Uterus (tissue), 4 donors: ENCODE measurements at places on chromosomes 11 and 22. TPM values are rescaled to one million over a fixed set of nuclear protein-coding genes. Genes with fewer than 3 reads are reported as not detected.

The KCNE3 gene
- 10.0 TPM for total RNA-seq

The SLC36A4 gene
- total RNA-seq: 31.9 TPM

The RIC3 gene
- total RNA-seq: 27.9 TPM

The OR2D2 gene
- not detected for total RNA-seq

- H3K27ac ChIP-seq: no peak overlapping the region
- no peaks in the 10 kb centered on the region for H3K27me3 ChIP-seq
- no peaks in the 10 kb centered on the region for H3K4me1 ChIP-seq
- no peak overlapping the region for H3K4me3 ChIP-seq
- DNase-seq: no peak
Observed at GRCh38 chr11:122271137-122271536, 155.1 kb upstream of the BLID start.

GRCh38 chr11:118703563-118704106 lies 24.2 kb upstream of the TREH start:
- no peaks in the 10 kb centered on the region for H3K27me3 ChIP-seq
- no peaks in the 10 kb centered on the region for H3K36me3 ChIP-seq
- no peak for DNase-seq
- no peak overlapping the region for H3K4me3 ChIP-seq

GRCh38 chr22:29726512-29727130 lies 6.8 kb downstream of the CABP7 start:
- no peak for DNase-seq
- no peak overlapping the region for H3K27ac ChIP-seq
- no peak overlapping the region for H3K4me3 ChIP-seq
- no peaks in the 10 kb centered on the region for H3K4me1 ChIP-seq
- H3K36me3 ChIP-seq: no peaks in the 10 kb centered on the region

DNA sequence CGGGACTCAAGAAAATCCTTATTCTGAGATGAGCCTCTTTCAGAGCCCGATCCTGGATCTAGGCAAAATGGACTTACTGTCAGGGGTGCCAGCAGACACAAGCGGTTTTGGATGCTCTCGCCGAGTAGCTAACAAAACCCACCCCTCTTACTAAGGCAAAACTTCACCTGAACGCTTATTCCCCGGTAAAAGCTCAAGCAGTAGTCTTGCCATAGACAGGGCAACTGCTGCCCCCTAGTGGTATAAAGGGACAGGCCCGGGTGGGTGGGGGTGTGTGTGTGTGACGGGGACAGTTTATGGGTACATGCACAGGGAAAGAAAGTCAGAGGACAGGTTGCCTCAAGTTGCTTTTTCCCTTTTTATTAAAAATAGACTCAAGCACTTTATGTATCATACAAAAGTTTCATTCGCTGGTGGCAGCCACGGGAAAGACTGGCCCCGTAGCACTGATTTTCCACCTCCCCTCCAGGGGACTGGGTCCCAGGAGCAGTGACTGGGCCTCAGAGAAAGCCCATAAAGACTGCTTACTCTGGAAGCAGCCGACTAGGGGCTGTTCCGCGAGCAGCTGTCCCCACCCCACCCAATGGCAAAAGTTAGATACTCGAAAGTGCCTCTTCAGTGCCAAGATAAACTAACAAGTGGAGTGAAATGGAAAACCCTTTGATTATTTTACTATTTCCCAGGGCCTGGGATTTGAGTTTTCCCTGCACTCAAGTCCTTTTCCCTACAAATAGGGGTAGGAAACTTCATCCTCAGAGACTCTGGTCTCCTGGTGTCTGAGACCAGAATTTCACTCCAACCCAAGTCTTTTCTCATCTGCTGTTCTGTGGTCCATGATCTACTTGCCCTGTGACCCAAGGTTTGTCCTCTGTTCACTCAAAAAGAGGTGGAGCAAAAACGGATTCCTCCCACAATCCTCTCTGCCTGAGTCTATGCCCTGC lies 4.7 kb downstream of the YPEL4 start:
- peaks cover 32% of the 10 kb centered on the region for H3K4me1 ChIP-seq
- H3K4me3 ChIP-seq: no peak overlapping the region
- H3K27ac ChIP-seq: peak overlapping the region; percentile 56
- no peaks in the 10 kb centered on the region for H3K36me3 ChIP-seq
- H3K27me3 ChIP-seq: no peaks in the 10 kb centered on the region

DNA sequence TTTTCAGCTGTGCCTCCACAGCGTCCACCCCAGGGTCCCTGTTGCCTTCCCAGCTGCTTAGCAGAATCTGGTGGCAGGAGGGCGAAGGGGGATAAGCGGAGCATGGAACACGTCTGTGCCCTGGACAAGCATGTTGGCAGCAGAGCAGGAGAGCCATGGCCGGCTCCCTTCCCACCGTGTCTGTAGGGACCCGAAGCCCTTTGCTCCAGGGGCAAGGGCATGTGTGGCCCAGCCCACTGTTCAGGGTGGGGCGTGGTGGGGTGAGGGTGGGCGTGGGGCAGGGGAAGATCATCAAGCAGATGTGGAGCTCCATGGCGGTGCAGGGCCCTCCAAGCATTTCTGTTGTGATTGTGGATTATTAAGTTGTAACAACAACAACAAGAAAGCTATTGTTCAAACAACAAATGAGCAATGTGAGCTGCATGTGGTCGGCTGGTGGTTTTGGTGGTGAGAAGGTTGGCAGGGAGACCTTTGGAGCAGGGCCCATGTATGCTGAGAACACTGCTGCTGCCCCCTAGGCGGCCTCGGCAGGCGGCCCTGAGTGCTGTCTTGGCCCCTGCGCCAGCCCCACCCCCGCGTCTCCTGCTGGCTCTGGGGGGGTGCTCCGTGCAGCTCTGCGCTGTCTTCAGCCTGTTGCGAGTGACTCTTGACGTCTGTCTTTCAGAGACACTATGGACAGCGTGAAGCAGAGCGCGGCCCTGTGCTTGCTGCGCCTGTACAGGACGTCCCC lies 50.9 kb downstream of the AP2A2 start:
- no peak overlapping the region for H3K27ac ChIP-seq
- no peaks in the 10 kb centered on the region for H3K27me3 ChIP-seq
- H3K4me3 ChIP-seq: no peak overlapping the region
- no peak for DNase-seq
- H3K4me1 ChIP-seq: no peaks in the 10 kb centered on the region
- no peaks in the 10 kb centered on the region for H3K36me3 ChIP-seq

GRCh38 chr22:47294222-47294532 lies 531.7 kb downstream of the TBC1D22A start:
- DNase-seq: no peak
- no peak overlapping the region for H3K27ac ChIP-seq
- H3K36me3 ChIP-seq: no peaks in the 10 kb centered on the region
- no peaks in the 10 kb centered on the region for H3K27me3 ChIP-seq
- H3K4me1 ChIP-seq: no peaks in the 10 kb centered on the region
- H3K4me3 ChIP-seq: no peak overlapping the region

- H3K36me3 ChIP-seq: no peaks in the 10 kb centered on the region
- H3K4me3 ChIP-seq: no peak overlapping the region
- DNase-seq: no peak
- no peak overlapping the region for H3K27ac ChIP-seq
Observed at GRCh38 chr11:92268546-92268945, 43.9 kb downstream of the FAT3 start.

- DNase-seq: no peak
- no peak overlapping the region for H3K27ac ChIP-seq
- H3K4me1 ChIP-seq: no peaks in the 10 kb centered on the region
- H3K27me3 ChIP-seq: no peaks in the 10 kb centered on the region
- no peaks in the 10 kb centered on the region for H3K36me3 ChIP-seq
Observed at GRCh38 chr11:76834151-76834550, 26.6 kb upstream of the ACER3 start.

- no peak for DNase-seq
- no peak overlapping the region for H3K27ac ChIP-seq
- H3K4me1 ChIP-seq: no peaks in the 10 kb centered on the region
- H3K4me3 ChIP-seq: no peak overlapping the region
- no peaks in the 10 kb centered on the region for H3K27me3 ChIP-seq
Observed at GRCh38 chr22:28279888-28280287, 360.8 kb upstream of the PITPNB start.

DNA sequence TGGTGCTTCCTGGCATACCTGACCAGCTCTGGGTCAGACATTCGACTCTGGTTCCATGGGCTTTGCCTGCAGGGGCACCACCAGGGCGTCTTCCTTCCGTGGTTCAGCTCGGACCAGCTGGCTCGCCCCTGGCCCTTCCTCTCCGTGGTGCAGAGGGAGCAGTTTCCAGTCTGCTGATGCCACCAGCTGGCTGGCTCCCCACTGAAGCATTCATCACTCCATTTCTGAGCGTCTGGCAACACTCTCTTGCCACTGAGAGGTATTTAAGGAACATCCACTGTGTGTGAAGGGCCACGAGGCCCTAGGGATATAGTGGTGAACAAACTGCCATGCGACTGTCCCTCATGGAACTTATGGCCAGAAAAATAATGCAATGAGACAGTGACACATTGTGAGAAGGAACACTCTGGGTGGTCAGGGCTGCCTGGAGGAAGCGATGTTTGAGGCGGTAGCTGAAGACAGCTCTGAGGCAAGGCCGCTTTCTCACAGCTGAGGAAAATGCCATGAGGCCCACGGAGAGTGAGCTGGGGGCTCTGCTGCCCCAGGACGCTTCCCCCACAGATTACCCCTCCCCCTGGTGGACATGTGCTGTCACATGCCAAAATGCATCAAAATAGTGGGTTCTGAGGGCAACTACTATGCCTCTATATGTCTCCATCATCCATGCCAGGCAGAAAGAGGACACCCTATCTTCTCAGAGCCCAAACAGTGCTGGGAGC lies 44.9 kb upstream of the ARFGAP3 start:
- H3K4me3 ChIP-seq: no peak overlapping the region
- no peak for DNase-seq
- no peak overlapping the region for H3K27ac ChIP-seq
- H3K27me3 ChIP-seq: no peaks in the 10 kb centered on the region
- no peaks in the 10 kb centered on the region for H3K36me3 ChIP-seq
- no peaks in the 10 kb centered on the region for H3K4me1 ChIP-seq

GRCh38 chr22:29388759-29389090 lies 355 bp upstream of the AP1B1 start:
- H3K36me3 ChIP-seq: no peaks in the 10 kb centered on the region
- no peaks in the 10 kb centered on the region for H3K27me3 ChIP-seq
- H3K27ac ChIP-seq: peak overlapping the region; percentile 86
- no peak for DNase-seq

DNA sequence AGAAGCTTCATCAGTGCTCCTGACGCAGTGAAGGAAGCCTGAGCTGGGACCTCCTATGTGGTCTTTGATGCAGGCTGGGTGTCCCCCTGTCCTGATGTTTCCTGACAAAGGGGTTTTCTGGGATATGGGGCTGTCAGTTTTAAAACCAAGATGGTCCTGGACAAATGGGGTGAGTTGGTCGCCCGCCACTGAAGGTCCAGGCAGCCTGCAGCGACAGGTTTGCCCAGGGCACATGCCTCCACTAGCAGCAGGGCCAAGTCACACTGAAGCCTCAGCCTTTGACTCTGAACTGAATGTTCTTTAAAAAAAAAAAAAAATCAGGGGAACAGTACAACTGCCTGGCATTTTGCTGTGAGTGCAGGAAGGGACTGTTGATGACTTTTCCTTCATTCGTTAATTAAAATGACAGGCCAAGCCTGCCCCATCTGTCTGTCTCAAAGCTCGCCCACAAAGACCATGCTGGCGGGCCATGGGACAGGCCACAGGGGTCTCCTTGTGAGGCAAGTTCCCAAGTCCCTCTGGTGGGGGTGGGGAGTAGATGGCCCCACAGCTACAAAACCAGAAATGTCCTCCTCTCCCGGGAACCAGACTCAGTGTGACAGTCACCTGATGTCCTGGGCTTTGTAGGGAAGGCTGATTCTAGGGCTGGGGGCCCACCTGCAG lies 274.8 kb downstream of the CTTN start:
- no peak overlapping the region for H3K4me3 ChIP-seq
- H3K36me3 ChIP-seq: no peaks in the 10 kb centered on the region
- no peak for DNase-seq
- H3K27me3 ChIP-seq: no peaks in the 10 kb centered on the region
- no peak overlapping the region for H3K27ac ChIP-seq

GRCh38 chr11:8690374-8691342 lies 8.1 kb downstream of the RPL27A start:
- no peak overlapping the region for H3K27ac ChIP-seq
- H3K4me1 ChIP-seq: peaks cover 11% of the 10 kb centered on the region
- no peaks in the 10 kb centered on the region for H3K27me3 ChIP-seq
- no peak overlapping the region for H3K4me3 ChIP-seq
- H3K36me3 ChIP-seq: no peaks in the 10 kb centered on the region

DNA sequence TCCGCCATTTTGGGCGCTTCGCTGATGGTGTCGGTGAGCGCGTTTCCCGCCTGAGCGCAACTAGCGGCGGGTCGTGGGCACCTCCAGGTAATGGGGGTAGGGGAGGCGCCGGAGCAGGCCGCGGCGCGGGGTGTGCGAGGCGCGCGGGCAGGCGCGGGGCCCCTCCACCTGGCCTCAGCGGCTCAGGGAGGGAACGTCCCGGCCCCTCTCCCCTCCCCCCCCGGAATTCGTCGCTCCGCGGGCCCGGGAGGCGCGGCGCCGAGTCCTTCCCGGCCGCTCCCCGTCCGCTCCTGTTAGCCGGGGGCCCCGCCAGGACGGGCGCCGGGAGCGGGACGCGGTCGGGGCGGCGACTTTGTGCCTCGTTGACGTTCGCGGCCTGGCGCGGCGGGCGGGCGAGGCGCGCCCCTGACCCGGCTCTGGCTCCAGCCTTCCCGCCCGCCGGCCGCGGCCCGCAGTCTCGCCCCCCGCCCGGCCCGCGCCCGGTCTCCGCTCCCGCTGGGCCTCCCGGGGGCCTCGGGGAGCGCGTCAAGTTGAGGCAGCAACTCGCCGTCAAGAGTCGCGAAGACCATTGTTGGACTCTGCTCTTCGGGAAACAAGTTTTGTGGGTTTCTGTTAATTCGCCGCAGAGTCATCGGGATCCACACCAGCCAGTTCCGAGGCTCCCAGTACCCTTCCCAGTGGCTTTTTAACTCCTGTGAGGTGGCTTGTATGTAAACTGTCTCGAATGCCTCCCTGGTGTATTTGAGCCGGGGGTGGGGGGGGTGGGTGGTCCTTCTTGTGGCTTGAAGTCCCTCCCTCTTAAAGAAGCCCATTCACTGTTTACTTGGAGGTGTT lies at the start of gene PPP6R3:
PPP6R3 (plus strand) TSS at position 12 of the 834 bp plus-strand sequence. CDS start 76,913 bp downstream, outside the sequence.
- DNase-seq: no peak
- H3K27ac ChIP-seq: peak within 1 kb of the TSS; percentile 92

DNA sequence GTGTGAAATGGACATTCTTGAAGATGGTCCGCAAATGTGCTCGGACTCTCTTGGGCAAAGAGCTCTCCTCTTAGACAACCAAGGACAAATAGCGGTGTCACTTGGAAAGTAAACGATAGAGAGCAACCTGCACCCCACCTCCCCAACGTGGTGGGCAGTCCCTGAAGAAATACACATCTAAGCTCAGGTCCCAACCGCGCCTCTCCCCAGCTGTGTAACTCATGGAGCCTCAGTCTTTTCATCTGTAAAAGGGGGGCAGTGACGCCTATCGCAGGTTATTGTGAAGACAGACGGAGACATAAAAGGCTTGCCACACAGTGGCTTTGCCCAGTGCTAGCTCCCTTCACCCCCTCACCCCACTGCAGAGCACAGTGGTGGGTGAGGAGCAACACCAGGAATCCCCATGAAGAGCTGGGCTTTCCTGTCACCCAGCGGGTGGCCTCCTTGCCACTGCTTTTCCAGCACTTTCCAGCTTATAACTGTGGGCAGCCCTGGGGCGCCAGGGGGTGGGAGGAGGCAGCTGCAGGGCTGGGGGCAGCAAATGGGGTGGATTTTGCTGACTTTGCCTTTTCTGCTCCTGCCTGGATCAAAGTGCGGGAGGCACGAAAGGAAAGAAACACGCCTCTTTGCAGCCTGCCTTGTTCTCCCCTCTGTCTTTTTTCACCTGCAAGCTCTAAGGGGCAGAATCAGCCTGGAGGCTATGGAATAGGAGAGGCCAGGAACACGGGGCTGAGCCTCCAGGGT lies 73.7 kb upstream of the TSPAN18 start:
- no peaks in the 10 kb centered on the region for H3K36me3 ChIP-seq
- no peak overlapping the region for H3K27ac ChIP-seq
- DNase-seq: no peak
- no peaks in the 10 kb centered on the region for H3K27me3 ChIP-seq

- no peak for DNase-seq
- no peak overlapping the region for H3K27ac ChIP-seq
- no peaks in the 10 kb centered on the region for H3K27me3 ChIP-seq
- no peaks in the 10 kb centered on the region for H3K36me3 ChIP-seq
Observed at GRCh38 chr11:64098318-64098831, 62.6 kb downstream of the FLRT1 start.
